ENCODE measurements at places on chromosomes 4 and X. TPM values are rescaled to one million over a fixed set of nuclear protein-coding genes. Genes with fewer than 3 reads are reported as not detected.

ARHGEF6 gene
- 8.0 TPM for total RNA-seq

- no peak for DNase-seq
Measured at GRCh38 chrX:139554991-139555675, 24.6 kb downstream of the F9 start.

DNA sequence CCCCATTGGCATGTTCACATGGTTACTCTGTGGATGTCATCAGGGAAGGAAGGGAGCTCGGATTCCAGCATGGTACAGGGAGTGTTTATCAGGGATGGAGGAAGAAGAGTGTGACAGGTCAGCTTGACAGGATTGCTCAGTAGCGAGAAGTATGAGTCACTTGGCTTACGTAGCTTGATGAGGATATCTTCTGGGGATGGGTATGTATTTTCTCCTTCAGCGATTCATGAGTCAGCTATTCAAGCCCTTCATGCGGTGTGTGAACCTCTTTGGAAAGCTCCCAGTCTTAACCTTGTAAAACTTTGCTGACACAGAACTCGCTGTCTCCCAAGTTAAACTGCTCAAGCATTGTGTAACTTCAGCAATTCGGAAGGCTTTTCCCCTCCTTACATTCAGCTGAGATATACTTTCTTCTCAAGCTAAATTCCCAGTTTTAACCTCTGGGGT lies 275.4 kb downstream of the ARHGAP10 start:
- DNase-seq = peak; percentile 92

SYNPO2 gene
- total RNA-seq = 0.95 TPM

DNA sequence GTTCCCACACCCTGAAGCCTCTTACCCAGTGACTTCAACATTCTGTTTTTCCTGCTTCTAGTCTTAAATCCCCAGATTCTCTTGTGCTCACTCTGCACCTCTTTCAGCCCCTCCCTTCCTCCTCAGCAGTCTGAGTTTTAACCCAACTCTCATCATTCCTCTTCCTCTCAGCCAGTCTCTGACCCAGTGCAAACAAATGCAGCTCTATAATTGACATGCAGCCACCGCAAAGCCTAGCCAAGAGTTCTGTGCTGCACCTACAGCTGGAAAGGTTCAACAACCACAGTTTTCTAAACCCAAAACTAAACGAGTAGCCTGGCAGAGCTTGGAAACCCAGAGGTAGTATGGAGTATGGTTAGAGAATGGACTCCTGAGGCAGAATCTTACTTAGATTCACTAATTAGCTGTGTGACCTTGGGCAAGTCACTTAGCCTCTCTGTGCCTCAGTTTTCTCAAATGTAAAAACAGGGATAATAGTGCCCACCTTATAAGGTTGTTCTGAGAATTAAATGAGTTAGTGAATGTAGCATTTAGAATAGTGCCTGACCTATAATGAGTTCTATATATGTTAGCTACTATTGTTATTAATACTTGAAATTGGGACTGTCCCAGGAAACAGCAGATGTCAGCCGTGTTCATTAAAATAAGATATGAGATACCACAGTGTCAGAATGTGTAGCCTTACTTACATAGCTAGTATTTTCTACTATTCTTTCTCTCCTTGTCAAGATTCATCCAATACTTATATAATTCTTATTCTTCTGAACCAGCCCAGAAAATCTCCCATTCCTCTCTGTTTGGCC lies 3.5 kb downstream of the TMEM154 start:
- DNase-seq = no peak

GRCh38 chr4:30836231-30836630 lies 116.1 kb downstream of the PCDH7 start:
- DNase-seq = no peak

- DNase-seq = peak; percentile 50
Measured at GRCh38 chr4:16337936-16338335, 111.7 kb upstream of the TAPT1 start.

DNA sequence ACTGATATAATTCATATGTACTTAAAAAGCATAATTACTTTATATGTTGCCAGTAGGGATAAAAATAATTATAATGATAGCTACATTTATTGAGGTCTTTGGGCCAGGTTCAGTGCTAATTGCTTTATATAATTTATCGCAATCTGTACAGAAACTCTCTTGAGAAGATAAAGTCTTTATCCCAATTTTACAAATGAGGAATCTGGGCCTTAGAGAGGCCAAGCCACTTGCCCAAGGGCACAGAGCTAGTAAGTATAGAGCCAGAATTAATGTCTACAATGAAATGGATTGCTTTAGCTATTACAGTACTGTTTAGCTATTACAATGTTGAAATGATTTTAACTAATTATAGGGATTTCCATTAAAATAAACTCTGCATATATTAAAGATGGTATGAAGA lies 30.6 kb upstream of the TBC1D1 start:
- DNase-seq = no peak

GRCh38 chr4:183905593-183906488 lies 734 bp downstream of the STOX2 start:
- DNase-seq = peak; percentile 10

GRCh38 chr4:23773884-23774636 lies 115.8 kb downstream of the PPARGC1A start:
- DNase-seq = no peak

- DNase-seq = no peak
Measured at GRCh38 chr4:101563126-101563525, 215.8 kb upstream of the PPP3CA start.

- no peak for DNase-seq
Measured at GRCh38 chrX:47902161-47902560, 65.5 kb downstream of the ZNF81 start.

EDA gene
- 1.1 TPM for total RNA-seq

DNA sequence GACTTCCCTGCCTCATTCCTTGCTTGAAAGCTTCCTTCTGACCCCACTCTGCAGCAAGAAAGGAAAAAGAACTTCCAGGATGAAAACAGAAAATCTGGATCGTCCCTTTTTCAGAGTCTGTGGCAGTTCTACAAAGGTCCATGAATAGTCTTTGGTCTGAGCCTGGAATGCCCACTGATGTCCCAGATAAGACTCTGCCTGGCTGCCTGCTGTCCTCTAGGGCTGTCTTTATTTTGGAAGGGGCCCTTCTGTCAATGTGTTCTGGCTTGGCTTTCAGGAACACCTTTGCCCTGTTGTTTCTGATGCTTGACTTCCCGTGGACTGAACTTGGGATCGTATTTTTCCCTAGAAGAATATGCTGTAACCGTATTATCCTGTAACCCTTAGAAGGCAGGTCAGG lies 114.7 kb upstream of the LNX1 start:
- DNase-seq = no peak

- no peak for DNase-seq
Measured at GRCh38 chr4:70678383-70678999, 9.8 kb upstream of the UTP3 start.

PDLIM3 gene
- total RNA-seq = 12.5 TPM

- DNase-seq = no peak
Measured at GRCh38 chrX:35040871-35041270, 98.3 kb downstream of the FAM47B start.

AVPR2 gene
- 0.33 TPM for total RNA-seq

MAGEA12 gene
- 5.5 TPM for total RNA-seq

GRCh38 chr4:53863158-53863557 lies 201.2 kb downstream of the CHIC2 start:
- DNase-seq = no peak

DNA sequence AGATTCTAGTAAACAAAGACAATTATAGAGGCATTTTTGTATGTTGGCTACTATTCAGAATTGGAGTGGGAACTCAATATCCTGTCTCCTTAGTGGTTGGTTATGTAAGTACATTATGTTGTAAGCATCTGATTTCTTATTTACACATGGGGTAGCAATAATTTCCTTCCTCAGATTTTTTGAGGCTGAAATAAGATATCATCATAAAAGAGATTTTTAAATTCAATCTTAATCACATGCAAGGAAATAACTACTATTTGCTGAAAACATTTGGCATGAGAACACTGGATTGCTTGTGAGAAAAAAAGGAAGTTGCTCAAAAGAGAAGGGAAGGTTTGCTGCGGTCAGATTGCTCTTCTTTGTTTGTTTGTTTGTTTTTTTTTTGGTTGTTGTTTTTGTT lies 437.7 kb upstream of the HS3ST1 start:
- no peak for DNase-seq

- DNase-seq = peak; percentile 53
Measured at GRCh38 chrX:104318330-104319009, 63.7 kb upstream of the ESX1 start.

GRCh38 chrX:40908026-40908425 lies 172.7 kb upstream of the MED14 start:
- DNase-seq = peak; percentile 6

DNA sequence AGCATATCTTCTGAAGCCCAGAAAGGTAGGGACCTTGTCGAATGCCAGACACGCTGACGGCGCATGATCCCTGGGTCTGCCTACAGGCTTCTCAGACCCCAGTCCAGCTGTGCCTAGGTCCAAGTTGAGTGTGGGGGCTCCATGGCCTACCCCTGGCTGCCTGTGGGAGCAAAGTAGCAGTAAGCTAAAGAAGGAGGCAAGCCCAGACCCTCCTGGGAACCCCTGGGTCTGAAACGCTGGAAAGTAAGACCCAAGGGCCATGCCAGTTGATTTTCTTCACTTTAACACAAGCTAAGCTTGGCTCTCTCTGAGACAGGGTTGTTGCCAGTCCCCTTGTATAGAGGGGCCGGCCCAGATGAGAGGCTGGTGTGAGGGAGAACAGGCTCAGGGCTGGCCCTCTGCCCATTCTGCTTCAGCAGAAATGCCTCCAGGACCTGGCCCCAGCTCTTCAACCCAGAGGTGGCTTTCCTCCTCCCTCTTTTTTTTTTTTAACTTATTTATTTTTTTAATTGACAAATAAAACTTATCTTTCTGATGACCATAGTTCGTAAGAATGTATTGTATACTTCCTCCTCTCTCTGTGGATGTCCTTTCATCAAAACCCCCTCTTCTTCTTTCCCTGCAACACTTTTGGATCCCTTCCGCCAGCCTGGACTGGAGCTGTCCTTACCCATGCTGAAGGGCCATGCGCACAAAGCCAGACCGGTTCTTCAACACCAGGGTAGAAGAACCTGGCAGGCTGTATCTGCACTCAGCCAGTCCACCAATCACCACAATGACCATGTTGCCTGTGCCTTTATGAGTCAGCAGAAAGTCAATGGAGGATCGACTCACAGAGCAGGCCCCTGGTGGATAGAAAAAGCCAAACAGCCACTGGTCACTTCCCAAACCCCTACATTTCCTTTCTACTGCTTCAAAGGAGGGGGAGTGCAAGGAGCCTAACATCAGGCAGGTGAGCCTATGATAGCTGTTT lies 7.1 kb downstream of the AWAT2 start:
- peak; percentile 16 for DNase-seq

DNA sequence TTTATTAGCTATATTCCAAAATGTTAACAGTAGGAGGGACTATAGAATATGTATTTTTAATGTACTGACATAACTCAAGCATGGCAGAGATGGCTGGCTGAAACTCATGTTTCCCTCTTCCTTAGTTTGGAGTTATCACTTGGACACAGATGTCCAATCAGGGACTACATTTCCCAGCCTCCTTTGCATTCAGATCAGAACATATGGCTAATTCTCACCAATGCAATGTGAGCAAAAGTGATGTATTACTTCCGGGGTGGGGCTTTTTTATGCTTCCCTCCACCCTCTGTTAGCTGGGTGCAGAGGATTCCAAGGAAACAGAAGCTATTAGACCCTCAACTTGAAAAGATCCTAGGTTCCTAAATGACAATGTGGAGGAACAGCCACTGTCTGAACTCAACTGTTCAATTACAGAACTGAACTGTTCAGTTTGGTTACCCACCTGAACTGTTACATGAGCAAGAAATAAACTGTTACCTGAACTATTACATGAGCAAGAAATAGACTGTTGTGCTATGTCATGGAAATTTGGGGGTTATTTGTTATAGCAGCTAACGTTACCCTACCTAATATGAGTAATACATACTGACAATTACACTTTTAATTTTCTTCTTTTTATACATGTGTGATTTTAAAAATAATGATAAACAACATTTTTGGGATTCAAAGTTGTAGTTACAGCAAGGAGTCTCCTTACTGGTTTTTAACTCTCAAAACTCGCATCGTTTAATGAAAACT lies 29.6 kb upstream of the ERVMER34-1 start:
- DNase-seq = no peak

DNA sequence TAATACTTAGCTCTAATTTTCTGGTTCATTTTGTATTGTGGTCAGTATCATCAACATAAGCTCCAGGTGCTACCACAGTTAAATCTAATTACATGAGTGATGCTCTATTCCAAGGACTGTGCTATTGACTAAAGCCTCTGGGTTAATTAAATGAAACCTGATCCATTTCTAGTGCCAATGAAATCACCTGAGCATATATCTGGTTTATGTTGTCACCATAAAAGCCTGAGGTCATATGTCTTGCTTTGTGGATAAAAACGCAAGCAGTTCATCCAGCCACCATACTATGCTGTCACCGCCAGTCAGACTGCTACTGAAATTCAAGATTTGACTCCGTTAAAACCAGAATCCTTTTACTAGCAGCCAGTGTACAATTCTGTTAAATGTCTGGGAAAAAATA lies 64.2 kb upstream of the ZNF518B start:
- no peak for DNase-seq

HSFX3 gene
- not detected for total RNA-seq

IL21 gene
- total RNA-seq = not detected

DNA sequence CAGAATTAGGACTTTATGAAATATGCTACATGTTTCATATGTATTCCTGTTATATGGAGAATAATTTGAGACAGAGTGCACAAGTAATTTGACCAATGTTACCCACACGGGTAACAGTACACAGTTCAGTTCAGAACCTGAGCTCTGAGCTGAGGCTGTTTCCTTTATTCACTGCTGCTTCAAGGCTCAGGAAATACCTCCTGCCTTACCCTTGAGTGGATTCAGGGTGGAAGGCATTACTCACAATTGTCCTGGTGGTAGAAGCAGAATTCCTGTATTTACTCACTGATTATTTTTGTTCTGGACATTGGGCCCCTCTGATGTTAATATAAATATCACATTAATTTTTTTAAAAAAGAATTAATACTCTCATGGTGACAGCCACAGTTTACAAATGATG lies 73.5 kb upstream of the CAMK2D start:
- DNase-seq = no peak

PARM1 gene
- total RNA-seq = 3.4 TPM
